Effector memory CD8-positive, alpha-beta T cell (primary cell): ENCODE measurements at places on chromosomes 13 and 19.

DNA sequence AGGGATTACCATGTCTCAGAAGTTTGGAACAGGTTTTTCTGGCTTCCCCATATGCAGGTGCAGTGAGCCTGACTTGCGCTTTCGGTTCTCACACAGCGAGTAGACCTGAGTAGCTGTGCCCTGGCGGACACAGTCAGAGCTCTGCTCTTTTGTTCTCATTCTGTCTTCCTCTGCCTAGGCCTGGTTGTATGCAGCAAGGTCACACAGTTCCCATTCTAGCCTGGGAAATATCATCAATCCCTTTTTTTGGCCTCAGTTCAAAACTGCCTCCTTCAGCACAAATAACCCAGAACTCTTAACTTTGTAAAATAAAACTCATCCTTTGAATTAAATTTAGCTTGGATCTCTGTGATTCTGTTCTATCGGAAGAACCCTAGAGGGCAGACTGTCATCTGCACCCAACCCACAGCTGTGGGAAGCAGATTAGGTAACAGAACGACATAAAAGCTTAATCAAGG lies 10.2 kb downstream of the OXGR1 start:
- H3K4me3 ChIP-seq = no peak overlapping the region
- no peaks in the 10 kb centered on the region for H3K4me1 ChIP-seq
- no peaks in the 10 kb centered on the region for H3K36me3 ChIP-seq
- H3K27me3 ChIP-seq = peaks cover 15% of the 10 kb centered on the region
- H3K27ac ChIP-seq = no peak overlapping the region
- no peak for DNase-seq

- peak overlapping the region; percentile 46 for H3K4me3 ChIP-seq
- no peaks in the 10 kb centered on the region for H3K27me3 ChIP-seq
- DNase-seq = no peak
- H3K36me3 ChIP-seq = peaks cover 8% of the 10 kb centered on the region
Measured at GRCh38 chr19:3045885-3046697, 16.2 kb downstream of the TLE5 start.

DNA sequence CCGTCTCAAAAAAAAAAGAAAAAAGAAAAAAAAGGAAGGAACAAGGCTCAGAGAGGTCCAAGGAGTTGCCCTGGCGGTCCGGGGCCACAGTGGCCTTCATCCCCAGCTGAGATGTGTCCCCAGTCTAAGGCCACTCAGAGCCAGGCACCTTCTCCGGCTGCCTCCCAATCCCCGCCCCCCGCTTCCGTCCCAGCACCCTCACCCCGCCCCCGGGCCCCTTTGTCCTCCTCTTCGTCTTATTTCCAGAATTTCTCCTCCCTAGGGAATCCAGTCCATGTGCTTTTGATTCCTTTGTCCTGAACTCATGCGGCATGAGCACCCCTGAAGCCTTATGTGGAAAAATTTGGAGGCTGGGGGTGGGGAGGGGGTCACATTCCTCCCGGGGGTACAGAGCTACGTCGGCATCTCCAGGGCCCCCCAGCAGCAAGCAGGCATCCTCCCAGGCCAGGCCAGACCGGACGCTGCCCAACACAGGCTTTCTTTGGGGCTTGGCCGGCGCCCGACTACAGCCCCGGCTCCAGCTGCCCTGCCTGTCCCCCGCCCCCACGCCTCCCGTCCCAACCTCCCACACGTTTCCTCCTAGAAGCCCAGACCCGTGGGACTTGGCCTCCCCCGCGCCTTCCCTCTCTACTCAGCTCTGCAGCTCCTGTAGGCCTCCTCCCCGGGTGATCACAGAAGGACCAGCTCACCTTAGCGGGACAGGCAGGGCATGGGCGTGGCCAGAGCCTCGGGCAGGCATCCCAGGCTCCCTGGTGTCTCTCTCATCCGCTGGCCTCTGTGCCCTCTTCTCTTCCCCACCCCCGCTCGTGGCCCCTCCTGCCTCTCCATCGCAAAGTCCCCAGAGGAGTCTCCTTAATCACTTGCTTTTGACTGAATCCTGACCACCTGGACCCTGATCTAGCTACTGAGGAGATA lies 17.8 kb upstream of the ADGRE5 start:
- H3K4me3 ChIP-seq = peak overlapping the region; percentile 89
- H3K36me3 ChIP-seq = peaks cover 11% of the 10 kb centered on the region
- no peaks in the 10 kb centered on the region for H3K27me3 ChIP-seq
- H3K27ac ChIP-seq = peak overlapping the region; percentile 78
- peaks cover 35% of the 10 kb centered on the region for H3K4me1 ChIP-seq

GRCh38 chr13:48892688-48893075 lies 83.0 kb upstream of the FNDC3A start:
- H3K27me3 ChIP-seq = no peaks in the 10 kb centered on the region
- no peak overlapping the region for H3K4me3 ChIP-seq
- no peak for DNase-seq

- H3K36me3 ChIP-seq = peaks cover 81% of the 10 kb centered on the region
- DNase-seq = peak; percentile 12
- no peak overlapping the region for H3K4me3 ChIP-seq
- peak overlapping the region; percentile 68 for H3K27ac ChIP-seq
Measured at GRCh38 chr19:10353793-10354391, 14.5 kb upstream of the ICAM3 start.
